NCI-H1694 (cell line): ENCODE measurements at places on chromosomes 6 and 20.

DNA sequence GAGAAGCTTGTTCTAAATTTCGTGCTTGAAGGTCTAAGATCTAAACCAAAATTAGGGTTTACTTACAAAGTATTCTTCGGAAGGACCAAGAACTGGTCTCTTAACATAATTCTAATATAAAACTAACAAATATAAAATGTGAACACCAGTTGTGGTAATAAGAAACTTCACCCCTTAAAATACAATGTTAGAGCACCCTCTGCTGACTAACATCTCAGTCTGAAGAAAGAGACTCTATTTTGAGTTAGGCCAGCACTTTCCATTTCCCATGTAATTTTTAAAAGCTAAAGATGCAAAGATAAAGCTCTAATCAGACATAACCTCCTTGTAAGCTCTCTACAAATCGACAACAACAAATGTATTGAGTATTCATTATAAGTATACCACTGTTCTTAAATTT, 24.6 kb downstream of the ATG5 start:
- peak; percentile 30 for DNase-seq

DNA sequence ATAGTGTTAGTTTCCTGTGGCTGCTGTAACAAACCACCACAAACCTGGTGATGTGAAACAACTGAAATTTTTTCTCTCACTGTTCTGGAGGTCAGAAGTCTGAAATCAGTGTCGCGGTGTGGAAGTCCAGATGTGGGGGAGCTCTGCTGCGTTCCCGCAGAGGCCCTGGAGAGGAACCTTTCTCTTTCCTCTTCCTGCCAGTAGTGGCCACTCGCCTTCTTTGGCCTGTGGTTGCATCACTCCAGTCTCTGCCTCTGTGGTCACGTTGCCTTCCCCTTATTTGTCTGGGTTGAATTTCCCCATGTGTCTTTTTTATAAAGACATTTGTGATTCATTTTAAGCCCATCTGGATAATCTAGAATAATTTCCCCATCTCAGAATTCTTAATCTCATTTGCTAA, 295.5 kb upstream of the FLRT3 start:
- DNase-seq = no peak

DNA sequence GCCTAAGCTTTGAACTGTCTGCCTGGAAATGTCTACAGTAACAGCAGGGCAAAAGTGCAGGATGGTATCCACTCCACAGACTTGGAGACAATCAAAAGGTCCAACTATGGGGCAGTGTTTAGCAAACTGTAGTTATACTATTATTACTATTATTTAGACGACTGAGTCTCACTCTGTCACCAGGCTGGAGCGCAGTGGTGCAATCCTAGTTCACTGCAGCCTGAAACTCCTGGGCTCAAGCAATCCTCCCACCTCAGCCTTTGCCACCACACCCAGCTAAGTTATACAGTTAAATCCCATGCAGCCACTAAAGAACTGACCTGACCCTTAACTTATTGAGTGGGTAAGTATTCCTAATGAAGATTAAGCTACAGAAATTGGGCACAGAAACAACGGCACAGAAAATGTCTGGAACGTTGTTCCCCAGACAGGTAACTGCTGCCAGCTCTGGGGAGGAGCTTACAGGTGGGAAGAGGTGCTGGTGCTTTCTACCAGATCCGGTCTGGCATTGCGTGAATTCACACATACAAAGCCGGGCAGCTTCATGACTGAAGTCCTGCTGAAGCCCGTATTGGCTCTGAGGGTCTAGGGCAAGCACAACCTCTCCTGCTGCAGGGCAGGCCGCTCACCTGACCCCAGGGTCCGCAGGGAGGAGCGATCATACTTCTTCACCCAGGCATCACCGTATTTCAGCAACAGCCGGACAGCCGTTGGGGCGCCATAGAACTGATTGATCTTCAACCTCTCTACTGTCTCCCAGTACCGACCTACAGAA, 27.0 kb upstream of the APMAP start:
- no peak for DNase-seq

DNA sequence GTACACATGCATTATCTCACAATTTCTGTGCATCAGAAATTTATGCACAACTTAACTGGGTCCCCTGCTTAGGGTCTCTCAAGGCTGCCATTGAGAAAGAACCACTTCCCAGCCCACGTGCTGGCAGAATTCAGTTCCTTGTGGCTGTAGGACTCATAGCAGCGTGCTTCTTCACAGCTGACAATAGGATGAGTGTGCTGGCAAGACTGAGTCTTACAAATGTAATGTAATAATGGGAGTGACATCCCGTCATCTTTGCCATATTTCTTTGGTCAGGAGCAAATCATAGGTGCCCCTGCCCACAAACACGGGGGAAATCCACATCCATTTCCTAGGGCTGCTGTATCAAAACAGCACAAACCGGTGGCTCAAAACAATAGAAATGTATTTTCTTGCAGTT, 77.4 kb downstream of the FIG4 start:
- DNase-seq = no peak

GRCh38 chr20:49768204-49769047, 44.2 kb upstream of the SLC9A8 start:
- DNase-seq = no peak

- DNase-seq = no peak
Measured at GRCh38 chr20:50759678-50760077, 28.3 kb downstream of the PARD6B start.

GRCh38 chr6:73367761-73368355, 1.8 kb downstream of the OOEP start:
- no peak for DNase-seq

DNA sequence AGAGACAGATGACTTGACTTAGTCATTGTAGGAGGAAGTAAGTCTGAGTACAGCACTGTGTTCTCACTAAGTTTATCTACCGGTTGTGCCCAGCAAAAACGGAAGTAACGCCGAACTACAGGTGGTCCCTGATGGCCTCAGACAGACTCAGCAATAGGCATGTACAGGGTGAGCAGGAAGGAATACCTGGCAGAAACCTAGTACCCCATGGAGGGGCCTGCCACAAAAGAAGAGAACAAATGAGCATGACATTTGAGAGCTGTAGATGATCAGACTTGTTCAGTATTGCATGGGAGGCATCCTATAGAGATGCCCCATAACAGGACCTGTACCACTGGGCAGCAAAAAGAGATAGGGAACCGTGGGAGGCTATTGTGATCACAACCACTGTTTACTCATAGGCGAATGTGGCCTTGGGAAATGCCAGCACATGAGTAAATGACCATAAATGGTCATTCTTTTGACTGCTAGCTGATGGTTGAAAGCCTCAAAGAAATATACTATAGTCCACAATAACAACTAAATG, 106.4 kb upstream of the TAB2 start:
- no peak for DNase-seq

GRCh38 chr6:153526479-153526878, 395.4 kb upstream of the RGS17 start:
- no peak for DNase-seq

DNA sequence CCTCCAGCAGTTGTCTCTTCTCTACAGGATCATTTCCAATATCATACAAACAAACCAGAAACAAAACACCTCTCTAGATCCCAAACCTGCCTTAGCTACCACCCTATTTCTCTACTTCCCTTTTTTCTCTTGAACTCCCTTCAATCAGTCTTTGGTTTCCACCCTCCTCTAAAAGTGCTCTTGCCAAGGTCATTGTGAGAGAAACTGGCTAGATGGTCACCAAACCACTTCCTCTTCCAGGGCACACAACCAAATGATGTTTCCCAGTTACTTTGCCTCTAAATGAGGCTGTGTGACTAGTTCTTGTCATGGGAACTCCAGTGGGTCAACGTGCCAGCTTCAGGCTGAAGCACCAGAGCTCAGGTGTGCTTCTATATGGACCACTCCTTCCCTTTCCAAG, 85.8 kb upstream of the ARMC2 start:
- DNase-seq = no peak

DNA sequence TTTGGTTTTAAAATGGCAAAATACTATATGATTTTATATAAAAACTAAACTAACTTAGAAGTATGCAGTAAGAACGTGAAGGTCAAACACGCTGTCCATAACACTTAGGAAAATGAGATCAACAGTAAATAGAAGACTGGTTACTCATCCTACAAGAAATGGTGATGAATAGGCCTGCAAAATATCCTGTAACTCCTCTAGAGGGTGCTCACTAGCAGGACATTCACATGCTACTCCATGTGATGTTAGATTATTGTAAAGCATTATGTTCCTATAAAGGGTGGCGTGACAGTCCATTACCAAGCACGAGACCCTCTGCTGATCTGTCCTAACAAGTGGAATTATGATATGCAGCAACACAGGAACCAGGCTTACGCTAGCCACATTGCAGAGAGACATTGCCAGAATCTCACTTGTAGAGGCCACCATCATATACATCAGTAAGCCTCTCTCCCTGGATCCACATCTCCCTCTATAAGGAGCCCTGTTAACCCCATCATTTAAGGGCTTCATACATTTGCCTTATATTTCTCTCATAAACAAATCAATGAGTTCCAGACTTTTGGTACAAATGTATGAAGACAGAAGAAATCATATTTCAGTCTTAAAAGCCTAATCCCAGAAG, 18.0 kb upstream of the DEFB129 start:
- DNase-seq = peak; percentile 11

DNA sequence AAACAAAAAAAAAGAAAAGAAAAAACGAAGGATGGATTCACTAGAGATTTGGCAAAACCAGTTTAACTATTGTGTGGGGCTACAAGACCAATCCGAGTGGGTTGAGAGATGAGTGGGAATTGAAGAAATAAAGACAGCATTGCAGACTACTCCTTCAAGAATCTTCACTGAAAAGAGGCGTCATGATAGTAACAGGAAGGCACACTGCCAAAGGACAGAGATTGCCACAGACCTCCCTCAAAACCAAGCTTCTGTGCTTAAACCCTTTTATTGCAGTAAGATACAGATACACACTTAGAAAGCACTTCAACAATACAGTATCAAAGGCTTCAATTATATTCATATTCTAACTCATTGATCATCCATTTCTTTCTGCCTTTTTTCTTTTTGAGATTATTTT, 103.9 kb downstream of the IPCEF1 start:
- no peak for DNase-seq

DNA sequence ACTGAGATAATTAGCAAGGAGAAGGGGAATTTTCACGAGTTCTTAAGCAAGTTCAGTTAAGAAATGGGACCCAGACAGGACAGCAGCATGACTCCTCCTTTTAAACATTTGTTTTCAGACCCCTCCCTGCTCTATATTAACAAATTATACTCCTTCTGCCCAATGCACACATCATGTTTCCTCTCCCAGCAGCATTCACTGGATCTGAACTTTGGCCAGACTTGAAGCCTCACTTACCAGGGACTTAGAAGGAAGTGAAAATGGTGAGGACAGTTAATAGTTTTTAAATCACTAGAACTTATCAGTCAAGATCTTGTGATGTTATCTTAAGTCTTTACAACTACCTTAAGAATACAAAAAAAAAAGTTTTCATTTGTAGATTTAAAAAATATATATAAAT, 1174.7 kb upstream of the MAP3K7 start:
- no peak for DNase-seq

- no peak for DNase-seq
Measured at GRCh38 chr6:79621579-79621978, 9.6 kb upstream of the SH3BGRL2 start.

GRCh38 chr6:138007014-138007472, 100.2 kb downstream of the PERP start:
- DNase-seq = peak; percentile 31

DNA sequence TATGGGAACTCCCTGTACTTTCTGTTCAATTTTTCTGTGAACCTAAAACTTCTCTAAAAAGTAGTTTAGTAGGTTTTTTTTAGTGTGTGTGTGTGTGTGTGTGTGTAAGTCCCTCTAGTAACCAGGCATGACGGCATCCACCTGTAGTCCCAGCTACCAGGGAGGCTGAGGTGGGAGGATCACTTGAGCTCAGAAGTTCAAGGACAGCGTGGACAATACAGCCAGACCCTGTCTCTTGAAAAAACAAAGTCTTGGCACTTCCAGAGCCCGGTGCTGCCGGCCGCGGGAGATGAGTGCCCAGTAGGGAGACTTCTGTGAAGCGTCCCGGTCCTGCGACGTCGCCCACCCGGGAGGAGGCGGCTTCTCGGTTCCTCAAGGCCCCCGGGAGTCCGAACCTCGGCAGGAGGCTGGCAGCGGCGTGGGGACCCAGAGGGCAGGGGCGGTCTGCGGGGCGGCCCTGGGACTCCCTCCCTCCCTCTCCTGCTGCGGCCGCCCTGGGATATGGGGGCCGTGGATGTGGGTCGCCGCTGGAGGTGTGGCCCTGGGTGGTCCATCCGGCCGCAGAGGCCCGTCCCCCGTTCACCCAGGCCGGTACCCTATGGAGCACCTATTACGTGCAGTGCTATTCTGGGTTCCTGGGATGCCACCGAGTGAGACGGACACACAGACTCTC, 78.0 kb upstream of the SIRPG start:
- DNase-seq = no peak

DNA sequence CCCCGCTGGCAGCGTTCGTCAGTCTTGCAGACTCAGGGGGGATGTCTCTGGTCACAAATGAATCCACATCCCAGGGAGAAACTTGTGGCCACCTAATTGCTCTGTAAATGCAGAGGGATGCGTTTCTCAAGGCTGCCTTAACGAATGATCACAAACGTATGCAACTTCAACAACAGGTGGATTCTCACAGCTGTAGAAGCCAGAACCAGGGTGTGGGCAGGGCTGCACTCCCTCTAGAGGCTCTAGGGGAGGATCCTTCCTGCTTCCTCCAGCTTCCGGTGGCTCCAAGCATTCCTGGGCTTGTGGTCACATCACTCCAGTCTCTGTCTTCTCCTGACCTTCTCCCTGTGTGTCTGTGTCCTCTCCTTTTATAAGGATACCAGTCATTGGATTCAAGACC, 3.3 kb upstream of the TAF4 start:
- DNase-seq = no peak

GRCh38 chr20:53736122-53736756, 142.6 kb upstream of the ZNF217 start:
- peak; percentile 53 for DNase-seq

DNA sequence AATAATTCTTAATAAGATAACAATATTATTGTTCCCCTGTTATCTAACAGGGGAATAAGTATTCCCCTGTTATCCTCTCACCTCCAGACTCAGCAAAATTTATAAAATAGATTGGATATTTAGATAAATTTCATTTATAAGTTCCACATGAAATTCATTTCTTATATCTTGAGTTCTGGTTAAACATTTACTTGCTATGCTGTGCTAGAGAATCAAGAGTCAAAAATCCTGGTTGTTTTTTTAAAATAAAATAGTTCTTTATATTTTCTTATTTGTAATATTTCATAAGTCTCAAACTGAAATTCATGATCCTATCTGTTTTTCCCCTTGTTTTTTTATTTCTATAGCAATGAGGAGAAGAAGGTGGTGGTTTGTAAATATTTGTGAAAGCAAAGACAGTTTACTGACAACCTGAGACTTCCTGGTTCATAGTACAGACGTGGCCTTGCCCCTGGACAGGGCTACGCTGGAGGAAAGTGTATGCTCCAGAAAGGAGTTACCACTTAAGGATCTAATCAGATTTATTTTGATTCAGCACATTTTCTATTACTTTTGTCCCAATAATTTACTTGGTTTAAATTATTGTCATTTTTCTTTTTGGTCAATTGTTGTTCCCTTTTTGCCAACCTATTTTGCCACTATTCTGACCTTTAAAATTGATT, 37.8 kb upstream of the MARCKS start:
- no peak for DNase-seq

- DNase-seq = no peak
Measured at GRCh38 chr20:37457921-37458320, 63.1 kb upstream of the NNAT start.

- no peak for DNase-seq
Measured at GRCh38 chr20:52826722-52827121, 145.4 kb upstream of the TSHZ2 start.
